ENCODE measurements at places on chromosomes 12 and 14. TPM values are rescaled to one million over a fixed set of nuclear protein-coding genes. Genes with fewer than 3 reads are reported as not detected.

The ALX1 gene
- 1.9 TPM for total RNA-seq

DNA sequence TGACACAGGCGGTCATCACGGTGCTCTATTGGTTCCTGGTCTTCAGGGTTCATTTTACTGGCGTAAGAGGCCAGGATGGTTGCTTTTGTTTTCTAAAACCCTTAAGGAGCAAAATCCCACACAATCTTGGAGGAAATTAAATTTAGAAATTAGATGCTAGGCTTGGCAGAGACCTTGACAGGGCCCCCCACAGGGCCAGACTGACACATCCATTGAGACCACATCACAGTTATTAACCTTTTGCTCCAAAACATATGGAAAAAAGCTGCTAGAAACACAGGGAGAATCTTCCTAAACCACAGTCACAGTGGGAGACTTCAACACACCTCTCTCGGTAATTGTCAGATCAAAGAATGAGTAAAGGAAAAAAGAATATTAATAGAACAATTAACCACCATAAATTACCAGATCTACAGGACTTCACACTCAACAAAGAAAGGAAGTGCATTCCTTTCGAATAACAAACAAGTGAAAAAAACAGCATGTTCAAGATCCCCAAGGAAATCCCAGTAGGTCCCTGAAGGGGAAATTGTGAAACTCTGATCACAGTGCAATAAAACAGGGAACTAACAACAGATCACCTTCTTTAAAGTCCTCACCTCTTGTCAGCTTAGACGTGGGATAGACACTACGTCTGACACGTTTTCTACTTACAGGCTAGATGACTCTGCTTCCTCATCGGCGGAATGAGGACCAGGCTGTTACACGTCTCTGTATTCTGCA, 40.2 kb upstream of the TMEM179 start:
- DNase-seq, result no peak
- H3K27me3 ChIP-seq, result peaks cover 21% of the 10 kb centered on the region
- H3K36me3 ChIP-seq, result peaks cover 3% of the 10 kb centered on the region
- no peak overlapping the region for H3K4me3 ChIP-seq
- no peak overlapping the region for H3K27ac ChIP-seq
- H3K4me1 ChIP-seq, result peaks cover 7% of the 10 kb centered on the region

The GPRC5D gene
- total RNA-seq, result not detected

DNA sequence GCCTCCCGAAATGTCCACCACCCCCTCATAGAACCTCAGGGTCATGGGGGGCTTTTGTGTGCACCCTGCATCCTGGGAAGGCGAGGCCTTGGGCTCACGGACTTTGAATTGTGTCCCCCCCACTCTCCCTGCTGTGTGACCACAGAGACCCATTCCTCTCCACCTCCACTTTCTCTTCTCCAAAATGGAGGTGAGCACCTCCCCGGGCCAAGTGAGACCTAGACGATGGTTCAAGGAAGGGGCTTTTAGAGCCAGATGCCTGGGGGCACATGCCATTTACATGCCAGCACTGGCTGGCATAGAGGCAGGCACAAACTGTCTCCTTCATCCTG, 33.5 kb downstream of the CYP46A1 start:
- H3K27me3 ChIP-seq, result peaks cover 10% of the 10 kb centered on the region
- no peak overlapping the region for H3K27ac ChIP-seq
- peaks cover 8% of the 10 kb centered on the region for H3K4me1 ChIP-seq
- DNase-seq, result peak; percentile 76

- no peaks in the 10 kb centered on the region for H3K36me3 ChIP-seq
- peaks cover 39% of the 10 kb centered on the region for H3K4me1 ChIP-seq
- DNase-seq, result no peak
- H3K27me3 ChIP-seq, result no peaks in the 10 kb centered on the region
- peak overlapping the region; percentile 34 for H3K4me3 ChIP-seq
These were observed 24.4 kb downstream of the PITPNM2 start for GRCh38 chr12:123126294-123127181.

The PRPH gene
- not detected for total RNA-seq

The ANKRD33 gene
- total RNA-seq, result not detected

- peaks cover 45% of the 10 kb centered on the region for H3K4me1 ChIP-seq
- H3K27ac ChIP-seq, result peak overlapping the region; percentile 83
- peak overlapping the region; percentile 93 for H3K4me3 ChIP-seq
- H3K36me3 ChIP-seq, result peaks cover 18% of the 10 kb centered on the region
These were observed 732 bp downstream of the ZNF664 start for GRCh38 chr12:123973552-123974341.

DNA sequence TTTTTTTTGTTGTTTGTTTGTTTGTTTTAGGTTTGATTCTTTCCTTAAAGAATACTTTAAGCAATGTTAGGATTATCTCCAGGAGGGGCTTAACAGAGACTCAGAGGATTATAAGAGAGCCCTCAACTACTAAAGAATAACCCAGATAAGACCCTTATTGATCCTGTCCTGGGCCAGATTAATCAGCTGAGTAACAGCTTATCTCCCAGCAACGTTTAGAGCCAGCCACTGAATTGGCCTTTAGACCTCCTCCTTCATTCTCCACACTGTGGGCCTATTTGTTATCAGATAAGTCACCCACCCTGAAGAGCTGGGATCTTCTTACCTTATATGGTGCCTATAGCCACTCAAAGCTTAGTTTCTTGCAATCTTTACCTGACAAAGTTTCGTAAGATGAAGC, 71.1 kb downstream of the FIGNL2 start:
- no peaks in the 10 kb centered on the region for H3K27me3 ChIP-seq
- peaks cover 2% of the 10 kb centered on the region for H3K4me1 ChIP-seq
- DNase-seq, result no peak
- H3K27ac ChIP-seq, result no peak overlapping the region

DNA sequence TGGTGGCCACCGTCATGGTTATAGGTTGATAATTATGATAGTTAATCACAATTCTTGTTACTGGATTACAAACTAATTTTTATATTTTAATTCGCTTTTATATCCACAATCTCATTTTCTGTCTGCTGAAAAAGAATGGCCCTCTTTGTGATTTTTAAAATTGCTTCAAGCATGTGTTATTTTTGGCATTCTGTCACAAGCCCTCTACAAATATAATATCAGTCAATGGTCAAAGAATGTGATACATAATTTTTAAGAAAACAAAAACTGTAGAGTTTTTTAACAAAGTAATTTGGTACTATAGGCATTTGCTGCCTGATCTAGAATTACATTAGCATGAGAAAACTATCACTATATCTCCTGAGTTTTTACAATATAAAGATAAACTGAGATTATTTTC, 352.0 kb upstream of the TMTC1 start:
- H3K27ac ChIP-seq, result peak overlapping the region; percentile 42
- H3K36me3 ChIP-seq, result no peaks in the 10 kb centered on the region
- DNase-seq, result no peak
- peaks cover 28% of the 10 kb centered on the region for H3K4me1 ChIP-seq
- no peak overlapping the region for H3K4me3 ChIP-seq

DNA sequence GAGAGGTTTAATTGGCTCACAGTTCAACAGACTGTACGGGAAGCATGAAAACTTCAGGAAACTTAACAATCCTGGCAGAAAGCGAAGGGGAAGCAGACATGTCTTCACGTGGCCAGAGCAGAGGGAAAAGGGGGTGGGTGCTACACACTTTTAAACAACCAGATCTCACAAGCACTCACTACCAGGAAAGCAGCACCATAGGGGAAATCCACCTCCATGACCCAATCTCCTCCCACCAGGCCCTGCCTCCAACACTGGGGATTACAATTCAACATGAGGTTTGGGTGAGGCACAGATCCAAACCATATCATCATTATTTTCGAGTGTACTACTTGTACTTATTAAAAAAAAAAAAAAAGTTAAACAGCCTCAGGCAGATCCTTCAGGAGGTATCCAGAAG, 29.9 kb downstream of the RXYLT1 start:
- no peaks in the 10 kb centered on the region for H3K27me3 ChIP-seq
- peaks cover 6% of the 10 kb centered on the region for H3K36me3 ChIP-seq
- H3K4me1 ChIP-seq, result peaks cover 19% of the 10 kb centered on the region
- no peak overlapping the region for H3K27ac ChIP-seq

The GLIPR1 gene
- 38.9 TPM for total RNA-seq

GRCh38 chr12:102571889-102572288, 91.5 kb upstream of the IGF1 start:
- no peak for DNase-seq
- no peak overlapping the region for H3K27ac ChIP-seq
- H3K4me3 ChIP-seq, result no peak overlapping the region
- no peaks in the 10 kb centered on the region for H3K36me3 ChIP-seq

- peak; percentile 34 for DNase-seq
- no peaks in the 10 kb centered on the region for H3K27me3 ChIP-seq
- peak overlapping the region; percentile 88 for H3K27ac ChIP-seq
- H3K4me3 ChIP-seq, result peak overlapping the region; percentile 32
- H3K4me1 ChIP-seq, result peaks cover 40% of the 10 kb centered on the region
These were observed 1.8 kb upstream of the CKAP4 start for GRCh38 chr12:106249411-106250135.

DNA sequence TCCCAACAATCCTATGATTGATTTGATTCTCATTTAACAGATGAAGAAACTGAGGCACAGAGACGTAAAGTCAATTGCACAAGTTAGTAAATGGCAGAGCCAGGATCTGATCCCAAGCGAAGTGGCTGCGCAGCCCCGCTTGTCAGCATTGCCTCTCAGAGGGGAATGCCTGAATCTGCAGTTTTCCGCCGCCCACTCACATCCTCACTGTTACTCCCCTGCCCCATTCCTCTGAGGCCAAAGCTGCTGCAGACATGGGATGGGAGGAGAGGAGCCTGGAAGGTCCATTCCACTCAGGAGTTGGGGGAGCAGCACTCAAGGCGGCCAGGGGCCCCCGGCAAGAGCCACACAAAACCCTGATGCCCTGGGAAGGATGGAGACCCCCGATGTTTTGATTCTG, 1.0 kb downstream of the NRIP2 start:
- H3K4me1 ChIP-seq, result peaks cover 15% of the 10 kb centered on the region
- no peak for DNase-seq
- H3K36me3 ChIP-seq, result peaks cover 16% of the 10 kb centered on the region
- H3K27me3 ChIP-seq, result no peaks in the 10 kb centered on the region
- no peak overlapping the region for H3K27ac ChIP-seq

DNA sequence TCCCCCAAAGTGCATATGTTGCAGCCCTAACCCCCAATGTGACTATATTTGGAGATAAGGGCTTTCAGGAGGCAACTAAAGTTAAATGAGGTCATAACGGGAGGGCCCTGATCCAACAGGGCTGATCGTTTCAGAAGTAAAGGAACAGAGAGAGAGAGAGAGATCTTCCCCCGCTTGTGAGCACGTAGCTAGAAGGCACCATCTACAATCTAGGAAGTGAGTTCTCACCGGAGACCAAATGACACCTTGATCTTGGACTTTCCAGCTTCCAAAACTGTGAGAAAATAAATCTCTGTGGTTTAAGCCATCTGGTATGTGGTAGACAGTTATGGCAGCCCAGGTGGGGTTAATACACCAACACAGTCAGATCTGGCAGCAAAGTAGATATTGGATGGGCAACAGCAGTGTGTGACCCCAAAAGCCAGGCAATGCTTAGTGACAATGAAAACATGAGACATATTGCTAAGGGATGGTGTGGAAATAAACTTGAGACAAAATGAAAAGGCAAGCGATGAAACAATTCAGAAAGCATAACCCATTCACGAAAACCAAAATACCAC, 147.2 kb upstream of the GSC start:
- H3K4me1 ChIP-seq, result no peaks in the 10 kb centered on the region
- no peak for DNase-seq
- no peaks in the 10 kb centered on the region for H3K36me3 ChIP-seq
- peaks cover 5% of the 10 kb centered on the region for H3K27me3 ChIP-seq
- H3K4me3 ChIP-seq, result no peak overlapping the region
- H3K27ac ChIP-seq, result no peak overlapping the region

The HOXC10 gene
- total RNA-seq, result not detected

The AKAP3 gene
- total RNA-seq, result 1.1 TPM

The SCN8A gene
- total RNA-seq, result 1.5 TPM

Measured in osteocyte (in vitro differentiated cells).